Epithelial cell of proximal tubule (primary cell): ENCODE measurements at places on chromosomes 2 and 18.

GRCh38 chr2:173150087-173150486, 74.4 kb downstream of the MAP3K20 start:
- no peak for DNase-seq

DNA sequence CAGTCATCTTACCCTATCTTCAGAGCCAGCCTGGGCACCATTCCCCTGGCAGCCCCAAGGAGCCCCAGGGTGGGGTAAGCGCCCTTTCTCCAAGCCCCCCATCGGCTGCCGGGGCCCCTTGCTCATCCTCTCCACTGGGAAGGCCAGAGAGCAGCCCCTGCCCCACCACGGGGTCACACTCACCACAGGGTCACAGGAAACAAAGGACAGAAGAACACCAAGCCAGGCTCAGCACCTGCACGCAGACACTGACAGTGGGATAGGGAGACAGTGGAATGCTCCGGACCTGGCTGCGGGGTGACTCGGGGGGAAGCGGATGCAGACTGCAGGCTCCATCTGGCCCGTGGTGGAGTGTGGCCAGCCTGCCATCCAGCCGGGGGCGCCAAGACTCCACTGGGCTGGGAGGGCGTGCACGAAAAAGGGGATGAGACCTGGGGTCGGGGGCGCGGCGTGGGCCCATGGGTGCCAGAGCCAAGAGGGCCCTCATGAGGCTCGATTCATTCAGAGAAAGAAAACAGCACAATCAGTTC, 21.1 kb downstream of the HDAC4 start:
- DNase-seq, result no peak

DNA sequence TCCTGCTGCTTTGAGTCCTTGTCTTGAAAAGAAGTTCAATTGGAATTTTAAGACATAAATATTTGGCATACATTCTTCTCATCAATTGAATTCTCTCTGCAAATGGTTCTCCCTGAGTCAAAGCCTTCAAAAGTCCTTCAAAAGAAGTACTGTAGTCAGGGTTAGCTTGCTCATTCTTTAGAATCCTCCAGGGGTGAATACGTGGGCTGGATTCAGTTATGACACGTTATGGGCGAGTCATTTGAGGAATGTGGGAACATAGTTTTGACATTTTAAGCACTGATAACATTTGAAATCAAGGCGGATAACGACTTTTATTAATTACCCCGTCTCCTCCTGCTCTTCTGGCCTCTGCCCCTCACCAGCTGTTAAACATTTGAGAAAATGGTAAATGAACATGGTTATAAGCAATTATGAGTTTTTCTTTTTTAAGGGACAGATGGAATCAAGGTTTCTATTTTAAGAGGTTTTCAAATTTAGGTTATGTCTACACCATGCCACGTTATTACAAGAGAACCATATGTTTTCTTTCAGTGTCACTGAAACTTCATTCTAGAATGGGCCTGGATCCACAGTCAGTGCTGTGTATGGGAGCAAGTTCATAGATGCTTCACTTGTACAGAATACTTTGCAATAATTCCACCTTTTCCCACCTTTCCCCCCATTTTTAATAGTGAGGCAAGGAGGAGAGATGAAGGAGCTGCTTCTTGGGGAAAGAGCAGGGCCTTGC, 273.1 kb downstream of the TSN start:
- no peak for DNase-seq

- DNase-seq, result peak; percentile 81
Observed at GRCh38 chr2:191601060-191601459, 76.9 kb upstream of the NABP1 start.

GRCh38 chr2:212843409-212844199, 305.0 kb upstream of the ERBB4 start:
- DNase-seq, result no peak

GRCh38 chr2:127721311-127721977, 20.1 kb downstream of the SFT2D3 start:
- DNase-seq, result no peak

- no peak for DNase-seq
Observed at GRCh38 chr2:56709181-56709580, 525.4 kb downstream of the CCDC85A start.

- no peak for DNase-seq
Observed at GRCh38 chr2:240203788-240204270, 63.4 kb upstream of the OTOS start.

DNA sequence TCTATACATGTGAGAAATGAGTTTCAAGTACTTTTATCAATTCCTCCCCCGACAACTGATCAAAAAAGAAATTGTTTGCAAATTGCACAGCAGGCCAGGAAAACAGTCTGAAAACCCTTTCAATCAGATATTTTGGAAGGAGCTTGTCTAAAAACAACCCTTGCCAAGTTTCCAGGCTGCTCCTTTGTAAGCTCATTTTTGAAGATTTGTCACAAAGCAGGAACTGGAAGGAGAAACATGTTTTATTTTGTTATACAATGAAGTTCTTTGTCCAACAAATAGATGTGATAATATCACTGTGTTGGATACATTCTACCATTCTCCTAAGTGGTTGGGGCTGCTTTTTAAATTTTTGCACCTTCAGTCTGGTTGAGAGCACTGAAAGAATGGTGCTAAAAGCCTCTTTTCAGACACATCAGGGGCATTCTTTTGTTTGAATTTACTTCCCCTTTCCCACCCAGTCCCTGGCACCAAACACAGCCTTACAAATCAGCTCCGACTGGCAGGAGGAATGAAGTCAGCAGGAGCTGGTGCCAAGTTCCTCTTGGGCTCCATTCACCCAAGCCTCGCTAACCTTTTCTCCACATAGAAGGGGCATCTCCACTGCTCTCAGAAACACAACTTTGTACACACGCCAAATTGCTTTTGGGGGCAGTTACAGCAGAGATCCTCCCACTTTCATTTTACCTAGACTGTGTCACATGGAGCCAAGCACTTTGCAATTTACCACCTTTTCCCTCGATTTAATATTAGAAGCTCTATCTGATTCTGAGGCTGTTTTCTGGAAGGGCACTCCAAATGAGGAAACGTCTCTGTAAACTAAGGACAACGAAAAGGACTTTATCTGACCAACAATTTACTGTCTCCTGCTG, 88.0 kb downstream of the C1D start:
- no peak for DNase-seq

DNA sequence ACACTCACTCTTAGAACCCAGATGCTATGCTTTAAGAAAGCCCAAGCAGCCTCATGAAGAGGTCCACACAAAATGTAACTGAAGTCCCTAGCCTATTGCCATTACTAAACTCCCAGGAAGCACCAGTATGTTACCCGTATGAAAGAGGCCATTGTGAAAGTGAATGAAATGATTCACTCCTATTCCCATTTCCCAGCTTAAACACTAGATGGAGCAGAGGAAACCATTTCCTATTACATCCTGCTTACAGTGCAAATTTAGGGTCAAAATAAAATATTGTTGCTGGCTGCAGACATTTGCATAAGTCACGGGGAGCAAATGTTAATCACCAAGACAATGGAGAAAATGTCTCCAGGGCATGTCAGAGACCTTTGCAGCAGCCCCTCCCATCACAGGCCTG, 989.7 kb upstream of the CRIM1 start:
- DNase-seq, result no peak

DNA sequence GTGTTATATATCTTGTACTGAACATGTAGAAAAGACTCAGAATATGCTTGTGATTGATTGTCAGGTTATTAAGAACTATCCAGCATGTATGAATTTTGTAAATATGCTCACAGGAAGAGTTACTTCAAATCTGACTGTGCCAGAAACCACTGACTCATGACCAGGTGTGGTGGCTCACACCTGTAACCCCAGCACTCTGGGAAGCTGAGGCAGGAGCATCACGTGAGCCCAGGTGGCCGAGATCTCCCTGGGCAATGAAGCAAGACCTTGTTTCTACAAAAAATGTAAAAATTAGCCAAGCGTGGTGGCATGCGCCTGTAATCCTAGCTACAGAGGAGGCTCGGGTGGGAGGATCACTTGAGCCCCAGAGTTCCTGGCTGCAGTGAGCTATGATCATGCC, 126.6 kb downstream of the COMMD1 start:
- DNase-seq, result no peak
